CD4-positive, alpha-beta T cell (primary cell): ENCODE measurements at places on chromosomes 12 and 14.

GRCh38 chr12:85507456-85507855, 227.4 kb downstream of the ALX1 start:
- H3K4me3 ChIP-seq: no peak overlapping the region
- H3K27ac ChIP-seq: no peak overlapping the region
- H3K27me3 ChIP-seq: no peaks in the 10 kb centered on the region
- no peaks in the 10 kb centered on the region for H3K36me3 ChIP-seq

DNA sequence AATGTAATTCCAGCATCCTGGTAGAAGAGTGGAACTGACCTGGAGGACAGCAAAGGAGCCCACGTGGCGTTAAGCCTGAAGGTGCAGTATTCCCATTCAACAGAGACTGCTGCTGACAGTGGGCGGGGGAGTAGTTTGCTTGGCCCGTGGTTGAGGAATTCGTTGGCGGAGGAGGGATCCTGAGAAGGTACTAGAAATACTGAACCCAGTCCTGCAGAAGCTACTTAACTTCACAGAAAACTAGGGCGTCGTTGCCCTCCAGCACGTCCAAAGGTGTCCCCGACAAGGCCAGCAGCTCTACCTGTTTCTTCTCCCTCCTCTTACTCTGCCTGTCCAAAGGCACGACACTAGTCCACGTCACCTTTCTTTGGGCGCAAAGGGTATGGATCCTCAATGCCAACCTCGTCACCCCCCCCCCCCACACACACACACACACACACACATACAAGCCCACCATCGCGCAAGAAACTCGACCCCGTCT, 303 bp downstream of the PUS7L start:
- DNase-seq: no peak
- H3K36me3 ChIP-seq: peaks cover 14% of the 10 kb centered on the region
- H3K27me3 ChIP-seq: no peaks in the 10 kb centered on the region
- H3K4me1 ChIP-seq: peaks cover 33% of the 10 kb centered on the region
- peak overlapping the region; percentile 83 for H3K4me3 ChIP-seq

DNA sequence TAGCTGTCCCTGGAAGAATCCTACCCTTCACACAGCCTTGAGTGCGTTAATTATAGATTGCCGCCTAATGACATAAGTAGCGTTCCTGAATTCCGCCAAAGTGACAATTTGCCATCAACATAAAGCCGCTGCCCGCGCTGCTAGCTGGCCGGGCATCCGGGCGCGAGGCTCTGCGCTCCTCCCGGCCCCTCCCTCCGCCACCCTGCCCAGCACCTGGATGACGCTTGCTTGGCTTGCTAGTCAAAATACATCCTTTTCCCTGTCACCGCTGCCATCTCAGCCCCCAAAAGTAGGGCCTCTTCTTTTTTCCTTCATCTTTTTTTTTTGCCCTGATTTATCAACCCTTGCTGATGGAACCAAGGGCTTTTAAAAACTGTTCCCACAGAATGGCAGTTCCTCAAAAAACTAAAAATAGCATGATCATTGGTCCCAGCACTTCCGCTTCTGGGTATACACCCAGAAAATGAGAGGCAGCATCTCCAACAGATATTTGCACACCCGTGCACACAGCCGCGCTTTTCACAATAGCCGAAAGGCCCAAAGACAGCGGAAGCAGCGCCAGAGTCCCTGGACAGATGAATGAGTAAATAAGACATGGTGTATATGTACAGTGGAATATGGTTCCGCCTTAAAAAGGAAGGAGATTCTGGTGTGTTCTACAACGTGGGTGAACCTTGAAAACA, 235.2 kb downstream of the BCL11B start:
- no peaks in the 10 kb centered on the region for H3K27me3 ChIP-seq
- no peak for DNase-seq
- no peak overlapping the region for H3K27ac ChIP-seq
- peak overlapping the region; percentile 8 for H3K4me3 ChIP-seq

DNA sequence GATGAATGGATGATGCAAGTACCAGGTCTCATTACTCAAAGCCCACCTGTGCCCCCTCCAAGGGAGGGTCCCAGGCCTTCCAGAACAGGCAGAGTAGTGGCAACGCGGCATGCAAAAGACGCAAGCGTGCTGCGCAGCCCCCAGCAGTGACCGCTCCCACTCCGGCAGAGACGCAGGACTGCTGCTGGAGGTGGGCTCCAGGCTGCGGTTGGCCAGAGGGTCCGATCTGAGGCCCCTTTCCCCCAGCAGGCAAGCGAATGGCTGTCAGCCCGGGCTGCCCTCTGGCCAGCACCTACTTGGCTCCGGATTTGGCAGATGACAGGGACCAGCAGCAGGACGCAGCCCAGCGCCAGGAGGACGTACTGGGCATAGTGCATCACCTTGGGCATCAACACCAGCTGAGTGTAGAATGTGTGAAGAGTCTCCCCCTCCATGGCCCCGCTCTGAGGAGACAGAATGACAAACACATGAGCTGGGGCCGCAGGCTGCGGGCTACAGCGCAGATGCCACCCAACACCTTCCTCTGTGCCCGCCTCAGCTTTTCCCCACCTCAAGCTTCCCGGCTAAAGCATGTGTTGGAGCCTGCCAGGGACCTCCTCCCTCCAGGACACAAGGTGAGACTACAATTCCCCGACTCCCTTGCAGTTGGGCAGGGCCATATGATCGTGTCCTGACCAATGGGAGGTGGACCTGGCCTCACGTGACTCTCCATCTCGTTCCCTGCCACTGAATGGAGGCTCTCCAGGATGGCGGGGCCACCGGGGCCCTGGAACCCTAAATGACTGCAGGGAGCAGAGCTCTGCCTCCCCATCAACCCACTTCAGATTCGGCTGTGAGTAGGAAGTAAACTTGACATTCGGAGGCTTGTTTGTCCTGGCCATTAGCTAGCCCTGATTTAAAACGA, 77.4 kb downstream of the SCARB1 start:
- no peak for DNase-seq
- no peaks in the 10 kb centered on the region for H3K4me1 ChIP-seq
- H3K27me3 ChIP-seq: no peaks in the 10 kb centered on the region
- no peak overlapping the region for H3K27ac ChIP-seq
- H3K36me3 ChIP-seq: no peaks in the 10 kb centered on the region
- H3K4me3 ChIP-seq: no peak overlapping the region

- no peaks in the 10 kb centered on the region for H3K4me1 ChIP-seq
- DNase-seq: no peak
- H3K27me3 ChIP-seq: no peaks in the 10 kb centered on the region
- H3K27ac ChIP-seq: no peak overlapping the region
Measured at GRCh38 chr12:117645473-117645872, 284.0 kb upstream of the NOS1 start.

- H3K27me3 ChIP-seq: peaks cover 5% of the 10 kb centered on the region
- no peak overlapping the region for H3K27ac ChIP-seq
- no peaks in the 10 kb centered on the region for H3K36me3 ChIP-seq
- DNase-seq: no peak
- H3K4me3 ChIP-seq: no peak overlapping the region
Measured at GRCh38 chr12:66063916-66064315, 66.6 kb downstream of the LLPH start.

GRCh38 chr12:116670859-116671258, 67.0 kb downstream of the SPRING1 start:
- no peak for DNase-seq
- no peak overlapping the region for H3K27ac ChIP-seq
- H3K27me3 ChIP-seq: no peaks in the 10 kb centered on the region
- no peak overlapping the region for H3K4me3 ChIP-seq

DNA sequence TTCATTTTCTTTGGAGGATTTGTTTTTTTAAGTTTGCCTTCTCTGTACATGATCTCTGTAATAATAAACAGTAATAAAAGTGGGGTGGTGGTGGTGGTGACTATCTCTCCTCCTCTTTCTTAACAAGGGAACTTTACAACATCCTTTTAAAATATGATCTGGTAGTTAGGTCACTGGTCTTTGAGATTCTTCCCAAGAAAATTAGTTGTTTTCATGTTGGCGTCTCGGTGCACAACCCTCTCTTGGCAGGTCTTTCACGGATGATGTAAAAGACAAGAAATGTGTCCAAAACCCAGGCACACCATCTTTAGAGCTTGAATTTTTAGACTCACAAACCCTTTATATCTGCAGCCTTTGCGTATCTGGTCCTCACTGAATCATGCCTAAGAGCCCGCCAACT, 488.5 kb upstream of the TBX3 start:
- no peak overlapping the region for H3K4me3 ChIP-seq
- no peaks in the 10 kb centered on the region for H3K36me3 ChIP-seq

DNA sequence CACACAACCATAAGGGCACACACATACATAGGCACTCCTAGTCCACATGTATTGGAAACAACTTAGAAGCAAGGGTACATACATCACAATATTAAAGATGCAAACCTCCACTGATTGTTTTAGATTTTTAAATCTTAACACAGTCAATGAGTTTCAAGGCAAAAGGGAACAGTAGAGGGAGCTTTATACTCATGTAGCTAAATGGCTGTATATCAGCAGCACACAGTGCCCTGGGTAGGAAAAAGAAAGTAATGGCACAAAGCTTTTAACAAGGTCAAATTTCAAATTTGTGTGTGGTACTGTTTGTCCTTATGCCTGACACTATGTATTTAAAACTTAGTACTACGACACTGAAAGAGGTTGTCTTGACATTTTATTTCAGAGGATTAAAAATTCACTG, 262.0 kb downstream of the MED13L start:
- no peaks in the 10 kb centered on the region for H3K27me3 ChIP-seq
- H3K27ac ChIP-seq: no peak overlapping the region
- DNase-seq: no peak
- no peaks in the 10 kb centered on the region for H3K4me1 ChIP-seq
- peaks cover 61% of the 10 kb centered on the region for H3K36me3 ChIP-seq

- H3K27me3 ChIP-seq: no peaks in the 10 kb centered on the region
- H3K4me1 ChIP-seq: peaks cover 7% of the 10 kb centered on the region
- no peak overlapping the region for H3K4me3 ChIP-seq
- H3K27ac ChIP-seq: no peak overlapping the region
- no peak for DNase-seq
- peaks cover 70% of the 10 kb centered on the region for H3K36me3 ChIP-seq
Measured at GRCh38 chr14:103693515-103693914, 21.7 kb downstream of the XRCC3 start.

DNA sequence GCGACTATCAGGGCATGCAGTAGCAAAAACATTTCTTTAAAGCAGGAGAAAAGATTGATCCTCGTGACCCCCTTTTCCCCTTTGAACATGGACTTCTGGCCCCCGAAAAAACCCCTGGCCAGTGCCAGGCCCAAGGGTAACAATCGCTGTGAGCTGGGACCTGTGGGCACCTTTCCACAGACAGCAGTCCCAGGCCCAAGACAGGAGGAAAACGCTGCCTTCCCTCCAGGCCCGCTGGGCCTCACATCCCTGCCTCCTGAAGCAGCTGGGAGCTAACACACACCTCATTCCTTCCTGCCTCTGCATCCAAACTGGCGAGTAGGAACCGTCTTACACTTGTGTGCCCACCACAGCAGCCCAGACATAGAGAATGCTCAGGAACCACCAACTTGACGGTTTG, 1.2 kb downstream of the VWF start:
- no peak overlapping the region for H3K4me3 ChIP-seq
- DNase-seq: no peak
- H3K4me1 ChIP-seq: no peaks in the 10 kb centered on the region
- no peak overlapping the region for H3K27ac ChIP-seq
- H3K36me3 ChIP-seq: no peaks in the 10 kb centered on the region
- H3K27me3 ChIP-seq: no peaks in the 10 kb centered on the region

DNA sequence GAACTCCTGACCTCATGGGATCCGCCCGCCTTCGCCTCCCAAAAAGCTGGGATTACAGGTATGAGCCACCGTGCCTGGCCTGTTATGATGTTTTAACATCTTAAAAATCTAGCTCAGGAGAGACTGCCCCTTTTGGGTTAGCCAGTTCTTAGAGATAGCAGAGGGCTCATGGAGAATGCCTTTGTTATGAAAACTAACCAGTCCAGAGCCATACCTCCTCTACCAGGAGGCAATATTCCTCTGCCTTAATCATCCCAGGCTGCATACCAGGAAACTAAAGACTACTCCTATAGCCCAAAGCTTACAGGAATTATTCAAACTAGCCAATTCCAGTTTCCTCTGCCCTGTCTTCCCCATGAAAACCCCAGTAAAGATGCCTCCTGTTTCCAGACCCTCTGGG, 96.0 kb upstream of the MDM1 start:
- no peaks in the 10 kb centered on the region for H3K36me3 ChIP-seq
- no peak for DNase-seq
- H3K4me3 ChIP-seq: no peak overlapping the region
- H3K4me1 ChIP-seq: no peaks in the 10 kb centered on the region
- no peak overlapping the region for H3K27ac ChIP-seq
